ENCODE measurements at places on chromosomes 1 and 21.
A peak's percentile ranks its signal among the peaks of the same experiment; 100 is the strongest.

- peak; percentile 85 for DNase-seq
These were observed at the start of gene CSTB for GRCh38 chr21:43775795-43776430. CSTB (minus strand) TSS chr21:43776308; CDS start chr21:43776269, 39 bp downstream.

- no peak for DNase-seq
These were observed 124.4 kb upstream of the BARHL2 start for GRCh38 chr1:90841473-90841872.

DNA sequence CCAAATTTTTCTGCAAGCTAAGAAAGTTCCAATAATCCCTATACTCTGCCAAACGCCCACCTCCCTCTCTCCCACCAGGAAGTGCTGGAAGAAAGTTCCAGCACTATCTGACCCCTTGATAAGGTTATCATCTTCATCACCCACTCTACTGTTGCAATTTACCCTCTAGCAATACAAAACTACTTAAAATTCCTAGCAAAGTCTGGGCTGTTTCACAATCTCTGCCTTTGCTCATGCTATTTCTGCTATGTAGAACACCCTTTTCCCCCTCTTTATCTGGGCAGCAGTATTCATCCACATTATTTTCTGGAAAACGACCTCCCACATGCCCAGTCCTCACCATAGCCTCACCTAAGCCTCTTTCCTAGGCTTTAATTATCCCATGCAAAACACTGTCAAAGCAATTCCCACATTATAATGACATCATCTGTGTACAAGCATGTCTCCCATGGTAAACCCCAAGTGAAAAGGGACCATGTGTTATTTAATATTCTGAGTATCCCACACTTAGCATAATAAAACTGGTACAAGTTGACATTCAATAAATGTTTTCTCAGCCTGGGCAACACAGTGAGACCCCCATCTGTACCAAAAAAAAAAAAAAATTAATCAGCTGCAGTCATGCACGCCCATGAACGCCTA is 12.0 kb downstream of the F11R start:
- DNase-seq: no peak

- DNase-seq: peak; percentile 29
These were observed 17.7 kb downstream of the COL6A2 start for GRCh38 chr21:46115441-46116188.

GRCh38 chr1:21861602-21862429 is 49.8 kb downstream of the LDLRAD2 start:
- DNase-seq: no peak

GRCh38 chr1:214378492-214378891 is 97.5 kb downstream of the SMYD2 start:
- DNase-seq: no peak
